ENCODE measurements at places on chromosomes 7 and 10.

DNA sequence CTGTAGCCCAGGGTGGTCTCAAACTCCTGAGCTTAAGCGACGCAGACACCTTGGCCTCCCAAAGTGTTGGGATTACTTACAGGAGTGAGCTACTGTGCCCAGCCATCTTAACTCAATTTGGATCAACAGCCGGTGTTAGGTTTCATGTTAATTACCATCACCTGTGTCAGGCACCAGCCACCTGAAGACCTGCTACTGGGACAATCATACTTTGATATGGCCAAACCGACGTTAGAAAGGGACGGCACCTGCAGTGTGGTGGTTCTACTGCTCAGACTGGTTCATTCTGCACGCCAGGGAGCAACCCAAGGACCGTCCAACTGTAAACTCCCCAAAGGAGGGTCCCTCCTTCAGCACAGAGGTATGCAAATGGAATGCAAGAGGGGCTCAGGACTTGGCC is 74.2 kb upstream of the CYTH3 start:
- no peak for DNase-seq

DNA sequence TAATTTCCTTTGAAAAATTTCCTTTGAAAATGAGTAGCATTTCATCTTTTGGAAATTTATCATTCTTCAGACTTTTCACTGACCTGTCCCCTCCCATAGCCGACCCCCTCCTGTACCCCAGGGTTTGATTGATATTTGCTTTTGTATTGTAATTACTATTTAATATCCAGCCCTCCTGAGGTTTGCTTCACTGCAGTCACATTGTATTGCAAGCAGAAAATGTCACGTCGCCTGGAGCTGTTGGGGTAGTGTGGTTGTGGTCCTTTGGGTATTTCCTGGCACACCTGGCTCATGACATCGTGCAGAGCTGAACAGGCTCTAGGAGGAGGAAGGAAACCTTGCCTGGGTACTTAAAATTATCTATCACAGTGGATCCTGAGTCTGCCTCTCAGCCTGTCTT is 116.1 kb downstream of the INSYN2A start:
- DNase-seq, result no peak

DNA sequence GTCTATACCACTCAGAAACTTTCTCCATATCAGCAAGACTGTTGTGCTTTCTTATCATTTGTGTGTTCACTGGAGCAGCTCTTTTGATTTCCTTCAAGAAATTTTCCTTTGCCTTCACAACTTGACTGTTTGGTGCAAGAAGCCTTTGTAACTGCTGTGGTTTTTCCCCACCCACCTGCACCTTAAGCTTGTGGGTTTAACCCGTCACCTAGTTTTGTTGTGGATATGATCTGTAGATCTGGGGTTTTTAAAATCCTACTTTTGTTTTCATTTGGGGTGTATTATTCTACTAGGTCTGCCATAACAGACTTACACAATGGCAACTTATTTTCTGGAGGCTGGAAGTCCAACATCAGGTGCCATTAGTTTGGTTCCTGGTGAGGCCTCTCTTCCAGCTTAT is 30.5 kb upstream of the CHST3 start:
- DNase-seq, result no peak

DNA sequence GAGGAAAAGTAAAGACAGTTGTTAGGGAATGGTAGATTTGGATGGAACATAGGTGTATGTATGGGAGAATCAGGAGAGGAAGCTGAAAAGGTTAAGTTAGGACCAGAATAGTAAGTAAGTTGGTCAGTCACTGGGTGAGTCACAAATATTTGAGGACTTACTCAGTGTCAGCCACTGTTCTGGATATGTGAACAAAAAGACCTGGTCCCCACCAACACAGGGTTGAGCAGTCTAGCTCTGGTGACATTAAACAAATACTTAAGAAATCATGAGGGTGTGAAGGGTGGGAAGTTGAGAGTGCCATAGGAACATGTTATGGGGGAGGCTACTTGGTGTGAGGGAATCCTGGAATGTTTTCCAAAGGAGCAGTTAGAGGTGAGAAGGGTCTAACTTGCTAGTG is 246.9 kb downstream of the PTEN start:
- peak; percentile 81 for DNase-seq

DNA sequence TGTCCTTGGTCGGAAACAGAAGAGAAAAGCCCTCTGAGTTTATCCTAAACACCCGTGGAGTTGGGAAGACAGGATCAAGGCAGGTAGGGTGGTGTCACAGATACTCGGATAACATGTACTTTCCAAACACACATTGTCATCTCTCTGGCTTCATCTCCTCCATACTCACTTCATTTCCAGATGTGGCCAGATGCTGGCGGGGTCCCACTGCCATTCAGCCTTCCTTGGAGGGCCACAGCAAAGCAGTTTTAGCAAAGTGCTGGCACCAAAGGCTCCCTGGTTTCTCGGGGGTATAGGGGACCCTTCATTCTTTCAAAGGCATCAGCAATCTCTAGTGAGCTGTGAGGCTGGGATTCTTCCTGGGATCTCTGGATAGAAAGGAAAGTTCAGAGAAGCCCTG is 539.5 kb downstream of the TCERG1L start:
- DNase-seq, result no peak

GRCh38 chr10:22693371-22693784 is 21.0 kb downstream of the PIP4K2A start:
- peak; percentile 85 for DNase-seq

- DNase-seq, result no peak
Observed at GRCh38 chr10:11845113-11845512, 22.0 kb downstream of the PROSER2 start.

DNA sequence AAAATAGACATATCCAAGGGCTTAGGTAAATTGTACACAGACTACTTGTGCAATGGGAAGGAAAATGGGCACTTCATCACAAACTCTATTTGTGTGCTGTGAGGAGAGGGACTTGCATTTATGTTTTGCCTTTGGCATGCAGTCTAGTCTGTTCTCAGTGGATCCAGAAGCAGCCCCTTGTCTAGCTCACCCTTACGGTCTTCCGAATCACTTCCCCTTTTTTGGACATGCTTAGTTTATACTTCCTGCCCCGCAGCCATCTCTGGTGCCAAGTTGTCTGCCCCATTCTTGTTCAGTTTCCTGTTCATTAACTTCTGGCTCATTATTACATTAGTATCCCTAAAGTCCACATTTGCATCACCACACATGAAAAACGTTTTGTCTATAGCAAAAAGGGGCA is 161.6 kb downstream of the NRCAM start:
- peak; percentile 9 for DNase-seq

GRCh38 chr10:132062641-132063390 is 2.9 kb upstream of the JAKMIP3 start:
- DNase-seq, result no peak

DNA sequence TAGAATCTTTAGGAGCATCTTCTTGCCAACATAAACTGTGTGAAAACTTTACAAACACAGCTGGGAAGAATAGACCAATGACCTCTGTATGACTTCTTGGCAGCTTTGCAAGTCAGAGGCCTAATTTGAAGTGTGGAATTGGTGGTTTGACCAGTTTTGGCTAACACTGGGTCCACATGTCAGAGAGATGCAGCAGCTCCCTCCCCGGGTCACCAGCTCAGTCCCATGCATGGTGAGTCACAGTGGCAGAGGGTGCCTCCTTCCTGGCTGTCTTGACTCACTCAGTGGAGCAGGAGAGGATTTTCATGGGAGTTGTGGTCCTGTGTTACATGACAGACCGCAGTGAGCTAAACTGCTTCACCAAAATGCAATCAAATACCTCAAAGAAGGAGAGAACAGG is 8.2 kb upstream of the STARD3NL start:
- DNase-seq, result peak; percentile 72

- no peak for DNase-seq
Observed at GRCh38 chr7:4189131-4189570, 492.9 kb upstream of the FOXK1 start.

GRCh38 chr10:124663766-124664360 is 80.3 kb downstream of the FAM53B start:
- no peak for DNase-seq

GRCh38 chr10:61448091-61448490 is 5.1 kb downstream of the TMEM26 start:
- no peak for DNase-seq

DNA sequence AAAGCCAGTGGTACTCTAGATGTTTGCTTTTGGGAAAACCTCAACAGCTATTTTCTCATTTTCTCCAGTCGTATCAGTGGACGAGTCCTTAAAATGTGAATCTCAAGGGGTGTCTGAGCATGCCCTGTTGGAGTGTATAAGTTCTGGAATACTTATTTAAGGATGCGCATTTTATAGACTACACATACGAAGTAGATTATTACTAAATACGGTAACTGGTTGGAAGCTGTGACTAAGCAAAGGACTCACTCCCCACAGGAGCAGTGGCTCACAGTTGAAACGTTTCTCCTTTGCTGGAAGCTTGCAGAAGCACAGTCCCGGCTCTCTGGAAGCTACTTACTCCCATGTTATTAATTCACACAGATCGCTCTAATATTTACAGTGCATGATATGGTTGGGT is 90.8 kb upstream of the DNAJB6 start:
- DNase-seq, result no peak

- DNase-seq, result peak; percentile 38
Observed at GRCh38 chr7:47483604-47484273, 98.2 kb downstream of the TNS3 start.

- DNase-seq, result no peak
Observed at GRCh38 chr7:88927-89231, 103.5 kb upstream of the FAM20C start.

DNA sequence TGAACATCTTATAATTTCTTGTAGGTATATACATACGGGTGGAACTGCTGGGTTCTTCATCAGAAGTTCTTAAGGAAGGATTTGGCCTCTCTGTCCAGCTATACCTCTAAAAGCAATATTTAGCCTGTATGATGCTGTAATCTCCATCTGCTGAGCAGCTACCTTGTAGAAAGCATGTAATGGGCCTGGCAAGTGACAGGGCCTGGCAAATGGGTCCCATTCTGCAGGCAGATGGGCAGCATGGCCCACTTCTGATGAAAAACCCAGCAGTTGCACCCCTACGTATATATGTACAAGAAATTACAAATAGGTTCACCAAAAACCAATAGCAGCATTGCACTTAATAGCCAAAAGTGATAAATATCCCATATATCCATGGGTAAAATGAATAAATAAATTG is 9.0 kb downstream of the PLPP4 start:
- DNase-seq, result no peak

DNA sequence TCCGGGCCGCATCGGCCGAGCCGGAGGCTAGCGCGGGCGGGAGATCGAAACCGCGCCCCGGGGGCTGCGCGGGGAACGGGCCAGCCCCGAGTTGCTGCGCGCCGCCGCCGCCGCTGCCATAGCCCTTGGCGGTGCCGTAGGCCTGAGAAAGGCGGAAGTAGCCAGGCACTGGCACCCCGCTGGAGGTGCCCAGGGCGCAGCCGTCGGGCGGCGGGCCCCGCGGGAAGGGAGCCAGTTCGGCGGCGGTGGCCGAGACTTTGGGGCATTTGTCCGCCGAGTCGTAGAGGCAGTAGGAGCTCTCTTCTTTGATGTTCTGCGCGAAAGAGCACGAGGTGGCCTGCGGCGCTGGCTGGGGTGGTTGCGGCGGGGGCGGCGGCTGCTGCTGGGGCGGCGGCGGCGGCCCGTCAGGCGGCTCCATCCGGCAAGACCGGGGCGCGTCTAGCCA is 587 bp downstream of the HOXA10 start:
- DNase-seq, result peak; percentile 74
